Heart left ventricle (tissue), 16 donors: ENCODE measurements at places on chromosomes 1 and 21.
A peak's percentile ranks its signal among the peaks of the same experiment; 100 is the strongest.

GRCh38 chr1:32972814-32973428 is 8.3 kb upstream of the RNF19B start:
- peaks cover 5% of the 10 kb centered on the region for H3K27me3 ChIP-seq
- H3K36me3 ChIP-seq: no peaks in the 10 kb centered on the region
- no peaks in the 10 kb centered on the region for H3K4me1 ChIP-seq
- DNase-seq: peak; percentile 64
- H3K27ac ChIP-seq: no peak overlapping the region
- peak overlapping the region; percentile 59 for H3K4me3 ChIP-seq

DNA sequence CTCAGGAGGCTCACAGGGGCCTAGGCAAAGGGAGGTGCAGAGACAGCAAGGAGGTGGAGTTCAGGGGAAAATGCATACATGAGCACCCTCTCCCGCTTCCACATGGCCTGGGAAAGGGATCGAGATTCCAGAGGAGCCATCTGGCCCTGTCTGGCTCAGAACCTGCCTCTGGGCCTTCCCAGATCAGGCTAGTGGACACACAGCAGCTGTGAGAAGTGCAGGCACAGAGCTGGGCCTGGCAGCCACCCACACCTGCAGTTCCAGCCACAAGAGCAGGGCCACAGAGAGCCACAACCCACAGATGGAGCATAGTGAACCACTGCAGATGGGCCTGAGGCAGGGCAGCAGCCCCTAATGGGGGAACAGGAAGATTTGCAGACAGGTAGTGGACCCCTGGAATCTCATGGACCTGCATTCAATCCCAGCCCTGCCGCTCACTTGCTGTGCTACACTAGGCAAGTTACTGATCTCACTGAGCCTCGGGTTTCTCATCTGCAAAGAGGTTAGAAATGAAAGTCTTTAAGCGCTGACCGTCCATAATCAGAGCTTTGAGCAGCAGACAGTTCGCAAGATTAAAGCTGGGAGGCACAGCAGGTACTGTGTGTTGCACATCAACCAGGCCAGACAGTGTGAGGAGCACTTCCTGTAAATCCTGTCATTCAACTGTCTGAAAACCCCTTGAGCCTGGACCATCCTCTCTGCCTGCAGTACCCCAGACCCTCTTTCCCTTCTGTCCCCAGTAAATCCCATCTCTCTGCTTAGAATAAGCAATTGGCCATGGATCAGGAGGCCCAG is 58.0 kb downstream of the MATN1 start:
- DNase-seq: no peak
- H3K4me3 ChIP-seq: no peak overlapping the region
- H3K4me1 ChIP-seq: no peaks in the 10 kb centered on the region

DNA sequence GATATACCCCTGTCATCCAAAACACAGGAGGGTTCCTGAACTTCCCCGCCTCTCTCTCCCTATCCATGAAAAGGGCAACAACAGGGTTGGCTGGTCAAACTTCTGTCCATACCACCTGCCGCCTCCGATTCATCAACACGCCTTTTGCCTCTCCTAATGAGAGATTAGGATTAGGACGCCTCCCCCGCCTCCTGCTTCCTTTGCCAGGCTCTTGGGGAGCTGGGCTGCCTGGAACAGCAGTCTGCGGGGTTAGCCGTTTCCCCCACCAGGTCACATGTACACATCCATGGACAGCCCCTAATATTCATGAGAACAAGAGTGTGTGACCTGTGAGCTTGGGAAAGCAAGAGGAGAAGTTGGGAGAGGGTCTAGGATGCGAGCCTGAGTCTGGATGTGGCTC is 2.3 kb upstream of the OPTC start:
- H3K36me3 ChIP-seq: no peaks in the 10 kb centered on the region
- H3K27ac ChIP-seq: no peak overlapping the region
- no peak overlapping the region for H3K4me3 ChIP-seq
- no peaks in the 10 kb centered on the region for H3K27me3 ChIP-seq

DNA sequence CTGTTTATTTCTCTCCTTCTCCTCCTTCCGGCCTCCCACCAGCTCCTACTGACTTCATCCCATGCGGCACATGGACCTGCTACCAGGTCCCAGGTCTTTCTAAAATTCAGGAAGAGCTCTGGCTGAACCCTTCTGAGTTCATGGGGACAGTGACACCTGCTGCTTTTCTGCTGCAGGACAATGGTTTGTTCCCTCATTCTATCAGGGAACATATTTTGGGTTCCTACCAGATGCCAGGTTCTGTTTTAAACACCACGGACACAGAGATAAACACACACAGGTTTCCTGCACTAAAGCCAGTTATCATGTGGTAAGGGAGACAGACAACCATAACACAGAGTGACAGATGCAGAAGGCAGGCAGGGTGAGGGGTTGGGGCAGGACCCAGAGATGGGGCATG is 114.0 kb upstream of the RAB4A start:
- DNase-seq: no peak
- H3K27me3 ChIP-seq: no peaks in the 10 kb centered on the region
- no peaks in the 10 kb centered on the region for H3K36me3 ChIP-seq
- no peaks in the 10 kb centered on the region for H3K4me1 ChIP-seq

- DNase-seq: no peak
- no peaks in the 10 kb centered on the region for H3K27me3 ChIP-seq
- H3K4me3 ChIP-seq: no peak overlapping the region
- no peaks in the 10 kb centered on the region for H3K4me1 ChIP-seq
Measured at GRCh38 chr1:213744780-213745179, 243.0 kb upstream of the PROX1 start.

DNA sequence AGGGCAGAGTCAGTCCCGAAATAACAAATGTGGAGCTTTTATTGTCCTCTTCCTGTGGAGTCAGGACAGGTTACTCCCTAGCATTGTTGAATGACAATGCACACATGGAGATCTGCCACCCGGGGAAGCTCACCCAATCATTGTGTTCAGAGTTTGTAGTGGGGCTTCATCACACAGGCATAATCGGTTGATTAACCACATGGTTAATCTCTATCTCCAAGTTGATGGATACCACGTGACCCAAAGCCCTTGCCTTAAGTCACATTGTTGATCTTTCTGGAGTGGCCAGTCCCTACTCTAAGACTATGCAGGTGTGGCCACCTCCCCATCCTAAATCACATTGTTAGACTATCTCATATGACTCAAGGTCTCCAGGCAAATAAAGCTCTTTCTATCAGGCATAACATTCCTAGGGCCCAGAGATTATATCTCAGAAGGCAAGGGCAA is 2.6 kb upstream of the C1orf141 start:
- DNase-seq: no peak
- H3K27me3 ChIP-seq: no peaks in the 10 kb centered on the region
- H3K27ac ChIP-seq: no peak overlapping the region
- no peak overlapping the region for H3K4me3 ChIP-seq
- H3K36me3 ChIP-seq: no peaks in the 10 kb centered on the region
- no peaks in the 10 kb centered on the region for H3K4me1 ChIP-seq
